Kasumi-1 (cell line): ENCODE measurements at places on chromosomes 3 and 15.

DNA sequence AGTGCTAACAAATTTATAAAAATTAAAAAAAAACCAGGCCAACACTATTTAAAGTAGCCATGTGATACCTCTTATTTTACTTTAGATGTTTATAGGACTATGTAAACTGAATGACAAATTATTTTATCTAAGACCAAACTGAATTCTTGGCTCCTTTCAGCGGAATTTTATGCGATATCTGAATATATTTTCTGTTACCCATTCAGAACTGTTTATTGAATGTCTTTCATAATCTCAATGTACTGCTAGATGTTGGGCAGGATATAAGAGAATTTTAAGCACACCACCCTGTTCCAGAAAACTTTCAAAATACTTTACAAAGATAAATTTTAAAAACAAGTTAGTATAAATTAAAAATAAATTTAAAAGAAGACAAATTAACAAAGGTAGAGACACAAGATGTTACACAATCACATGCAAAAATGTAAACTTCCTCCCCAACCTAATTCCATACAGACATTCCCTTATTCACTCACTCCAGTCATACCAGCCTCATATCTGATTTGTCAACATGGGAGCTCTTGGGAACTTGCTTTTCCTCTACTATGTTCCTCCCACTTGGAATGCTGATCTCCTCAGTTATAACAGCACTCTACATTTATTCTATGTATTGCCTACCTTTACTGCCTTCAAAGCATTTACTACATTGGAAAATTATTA, 154.6 kb upstream of the MBNL1 start:
- DNase-seq, result no peak

GRCh38 chr15:72086920-72087648, 30.9 kb downstream of the MYO9A start:
- DNase-seq, result no peak

DNA sequence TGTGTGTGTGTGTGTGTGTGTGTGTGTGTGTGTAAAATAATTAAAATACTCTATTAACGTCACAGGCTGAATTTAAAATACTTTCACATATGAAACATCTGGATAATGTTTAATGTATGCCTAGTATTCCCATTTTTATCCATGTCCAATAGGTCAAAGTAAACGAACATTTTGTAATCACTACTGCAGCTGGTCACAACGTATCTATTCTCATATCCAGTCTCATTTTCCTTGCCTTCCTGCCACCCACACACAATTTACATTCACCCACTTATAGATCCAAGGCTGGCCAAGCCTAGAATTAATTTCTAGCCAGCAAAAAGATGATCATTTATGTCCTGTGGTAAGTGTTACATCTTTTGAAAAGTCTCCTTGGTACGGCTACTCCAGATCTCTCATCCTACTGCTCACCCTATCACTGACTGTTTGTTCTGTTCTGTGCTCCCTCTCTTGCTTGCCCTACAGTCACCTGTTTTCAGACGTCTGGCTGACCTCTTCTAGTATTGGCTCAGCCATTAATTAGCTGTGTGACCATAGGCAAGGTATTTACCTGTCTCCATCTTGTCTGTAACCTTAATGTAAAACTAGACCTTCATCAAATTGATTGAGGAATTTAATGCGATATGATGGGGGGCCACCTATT, 17.6 kb downstream of the SERPINI2 start:
- DNase-seq, result no peak

GRCh38 chr3:32488474-32489008, 14.1 kb downstream of the CMTM6 start:
- DNase-seq, result no peak

DNA sequence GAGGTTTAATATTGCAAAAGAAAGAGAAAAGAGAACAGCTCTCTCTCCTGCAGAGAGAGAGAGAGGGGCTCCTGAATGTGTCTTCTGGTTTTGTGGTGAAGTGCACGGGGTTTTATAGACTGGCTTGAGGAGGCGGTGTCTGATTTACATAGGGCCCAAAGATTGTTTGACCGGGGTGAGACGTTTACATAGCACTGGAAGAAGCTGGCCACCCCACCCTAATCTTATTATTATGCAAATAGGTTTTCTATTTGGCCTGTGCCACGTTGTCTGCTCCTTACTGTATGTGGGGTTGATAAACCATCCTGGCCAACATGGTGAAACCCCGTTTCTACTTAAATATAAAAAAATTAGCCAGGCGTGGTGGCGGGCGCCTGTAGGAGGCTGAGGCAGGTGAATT, 268.6 kb downstream of the SV2B start:
- no peak for DNase-seq

GRCh38 chr3:53089511-53089910, 40.7 kb downstream of the RFT1 start:
- no peak for DNase-seq

GRCh38 chr3:123733805-123734526, 149.1 kb upstream of the HACD2 start:
- DNase-seq, result no peak

- DNase-seq, result no peak
Measured at GRCh38 chr3:141632779-141633374, 105.2 kb upstream of the RNF7 start.
